ENCODE measurements at places on chromosomes 2 and 18.

DNA sequence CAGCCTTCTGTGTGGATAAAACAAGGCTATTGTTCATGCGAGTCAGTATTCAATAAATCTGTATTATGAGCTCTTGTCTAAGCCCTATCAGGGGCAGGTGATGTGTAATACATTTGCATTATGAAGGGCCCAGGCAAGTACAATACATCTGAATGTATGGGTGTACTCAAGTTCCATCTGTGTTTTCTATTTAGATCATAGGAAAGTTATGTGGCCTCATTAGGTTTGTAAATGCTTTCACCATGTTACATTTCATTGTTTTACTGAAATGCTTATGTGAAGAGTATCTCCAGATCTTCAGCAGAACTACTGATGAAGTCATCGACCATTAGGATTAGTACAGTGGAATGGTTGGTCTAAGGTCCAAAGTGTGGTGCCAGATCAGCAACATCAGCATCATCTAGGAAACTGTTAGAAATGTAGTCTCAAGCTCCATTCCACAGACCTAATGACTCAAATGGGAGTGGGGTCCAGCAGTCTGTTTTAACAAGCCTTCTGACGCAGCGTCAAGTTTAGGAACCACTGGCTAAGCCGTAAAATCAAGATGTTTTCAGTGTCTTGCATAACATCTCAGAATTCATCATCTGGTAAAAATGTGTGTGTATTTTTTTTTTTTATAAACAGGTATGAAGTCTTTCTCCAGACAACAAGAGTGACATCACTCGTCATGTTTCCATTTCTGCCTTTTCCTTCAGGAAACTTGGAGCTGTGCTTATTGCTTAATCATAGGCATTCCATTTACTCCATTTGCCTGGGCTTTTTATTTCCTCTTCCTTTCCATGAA lies 80.5 kb downstream of the LYPD6 start:
- DNase-seq = no peak

DNA sequence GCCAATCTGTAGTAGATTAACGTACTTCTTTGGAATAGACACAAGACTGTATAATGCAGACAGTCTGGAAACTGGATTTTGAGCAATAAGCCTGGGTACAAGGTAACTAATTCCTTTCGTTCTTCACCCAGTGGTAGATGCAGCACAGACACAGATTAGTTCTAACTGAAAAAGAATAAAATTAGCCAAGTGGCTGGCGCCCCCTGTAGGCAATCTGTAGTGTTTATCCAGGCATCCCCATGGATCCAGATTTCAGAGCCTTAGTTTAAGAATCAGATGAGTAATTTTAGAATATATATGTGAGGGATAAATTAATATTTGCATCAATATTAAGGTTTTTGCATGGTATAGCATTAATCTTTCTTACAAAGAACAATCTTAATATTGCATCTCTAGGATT lies 563.9 kb downstream of the DCC start:
- DNase-seq = peak; percentile 9

GRCh38 chr18:11322006-11322405 lies 172.6 kb upstream of the PIEZO2 start:
- no peak for DNase-seq

- DNase-seq = peak; percentile 78
Measured at GRCh38 chr2:43461453-43462073, 134.3 kb downstream of the THADA start.

DNA sequence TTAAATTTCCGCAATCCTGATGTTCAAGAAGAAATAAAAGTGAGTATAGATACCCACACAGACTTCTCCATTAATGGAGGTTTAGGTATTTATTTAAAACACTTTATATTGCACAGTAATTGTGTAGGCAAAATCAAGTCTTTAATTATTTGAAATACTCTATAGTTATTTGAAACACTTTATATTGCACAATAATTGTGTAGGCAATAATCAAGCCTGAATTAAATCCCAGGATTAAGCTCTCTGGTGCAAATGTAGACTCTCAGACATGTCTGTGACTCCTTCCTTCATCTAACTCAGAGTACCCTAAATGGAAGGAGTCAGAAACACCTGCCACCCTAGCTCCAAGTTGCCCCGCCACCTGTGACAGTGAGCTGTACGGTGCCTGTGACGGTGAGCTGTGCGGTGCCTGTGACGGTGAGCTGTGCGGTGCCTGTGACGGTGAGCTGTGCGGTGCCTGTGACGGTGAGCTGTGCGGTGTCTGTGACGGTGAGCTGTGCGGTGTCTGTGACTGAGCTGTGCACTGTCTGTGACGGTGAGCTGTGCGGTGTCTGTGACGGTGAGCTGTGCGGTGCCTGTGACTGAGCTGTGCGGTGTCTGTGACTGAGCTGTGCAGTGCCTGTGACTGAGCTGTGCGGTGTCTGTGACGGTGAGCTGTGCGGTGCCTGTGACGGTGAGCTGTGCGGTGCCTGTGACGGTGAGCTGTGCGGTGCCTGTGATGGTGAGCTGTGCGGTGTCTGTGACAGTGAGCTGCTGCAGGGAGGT lies 11.0 kb downstream of the SLC3A1 start:
- no peak for DNase-seq

DNA sequence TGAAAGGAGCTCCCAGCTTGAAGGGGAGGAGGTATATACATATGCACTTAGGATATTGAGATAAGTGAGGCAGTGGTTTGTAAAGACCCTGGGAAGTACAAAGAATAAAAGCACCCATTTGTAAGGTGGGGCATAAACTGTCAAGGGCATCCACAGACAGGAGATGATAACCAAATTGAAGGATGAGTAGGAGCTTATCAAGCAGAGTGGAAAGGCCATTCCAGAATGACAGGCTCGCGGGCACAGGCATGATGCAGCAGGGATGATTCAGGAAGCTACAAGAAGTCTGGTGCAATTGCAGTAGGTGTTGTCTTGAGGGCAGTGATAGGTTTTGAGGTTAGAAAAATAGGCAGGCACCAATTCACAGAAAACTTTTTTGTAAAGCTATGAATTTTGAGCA lies 504.8 kb downstream of the PIK3C3 start:
- no peak for DNase-seq

DNA sequence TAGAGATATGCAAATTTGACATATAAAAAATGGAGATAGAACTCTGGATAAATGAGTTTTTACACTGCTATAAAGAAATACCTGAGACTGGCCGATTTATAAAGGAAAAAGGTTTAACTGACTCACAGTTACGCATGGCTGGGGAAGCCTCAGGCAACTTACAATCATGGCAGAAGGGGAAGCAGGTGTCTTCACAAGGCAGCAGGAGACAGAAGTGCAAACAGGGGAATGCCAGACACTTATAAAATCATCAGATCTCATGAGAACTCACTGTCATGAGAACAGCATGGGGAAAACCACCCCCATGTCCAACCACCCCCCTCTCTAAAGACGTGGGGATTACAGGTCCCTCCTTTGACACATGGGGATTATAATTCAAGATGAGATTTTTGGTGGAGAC lies 1540.2 kb upstream of the SLC39A10 start:
- no peak for DNase-seq

DNA sequence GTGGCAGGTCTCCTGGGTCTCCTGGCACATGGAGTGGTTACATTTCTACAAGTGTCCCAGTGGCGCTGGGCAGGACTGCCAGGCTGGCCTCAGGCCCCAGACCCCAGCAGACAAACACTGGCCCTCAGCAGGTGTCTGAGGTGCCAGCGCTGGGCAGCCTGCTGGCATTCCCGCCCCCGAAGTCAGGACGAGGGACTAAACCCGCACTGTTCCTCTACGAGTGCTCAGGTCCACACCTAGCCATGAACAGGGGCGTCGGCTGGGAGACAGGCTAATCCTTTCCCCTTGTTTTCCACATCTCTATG lies 12.8 kb downstream of the SNED1 start:
- DNase-seq = no peak

DNA sequence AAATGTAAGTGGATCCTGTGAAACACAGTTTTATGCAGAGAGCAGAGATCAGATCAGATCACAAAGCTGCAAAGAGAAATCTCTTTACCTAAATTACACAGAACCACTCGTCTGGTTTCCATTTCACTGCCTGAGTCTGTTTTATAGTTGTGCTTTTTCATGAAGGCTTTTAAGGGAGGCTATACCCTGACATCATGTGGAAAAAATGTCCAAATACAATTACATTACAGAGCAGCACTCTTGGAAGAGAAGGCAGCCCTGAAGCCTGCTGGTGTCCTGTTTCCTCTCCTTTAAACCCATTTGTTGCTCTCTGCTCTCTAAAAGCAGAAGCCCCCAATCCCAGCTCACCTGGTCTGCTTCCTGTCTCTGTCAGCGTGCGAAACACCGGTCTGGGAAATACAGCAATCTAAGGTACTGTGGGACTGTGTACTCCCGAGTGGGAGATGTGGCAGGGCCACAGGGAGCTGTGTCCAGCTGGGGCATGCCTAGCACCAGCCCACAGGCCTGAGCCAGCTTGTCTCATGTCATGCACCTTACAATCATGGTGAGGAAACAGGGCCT lies 24.8 kb upstream of the ZFP36L2 start:
- no peak for DNase-seq

DNA sequence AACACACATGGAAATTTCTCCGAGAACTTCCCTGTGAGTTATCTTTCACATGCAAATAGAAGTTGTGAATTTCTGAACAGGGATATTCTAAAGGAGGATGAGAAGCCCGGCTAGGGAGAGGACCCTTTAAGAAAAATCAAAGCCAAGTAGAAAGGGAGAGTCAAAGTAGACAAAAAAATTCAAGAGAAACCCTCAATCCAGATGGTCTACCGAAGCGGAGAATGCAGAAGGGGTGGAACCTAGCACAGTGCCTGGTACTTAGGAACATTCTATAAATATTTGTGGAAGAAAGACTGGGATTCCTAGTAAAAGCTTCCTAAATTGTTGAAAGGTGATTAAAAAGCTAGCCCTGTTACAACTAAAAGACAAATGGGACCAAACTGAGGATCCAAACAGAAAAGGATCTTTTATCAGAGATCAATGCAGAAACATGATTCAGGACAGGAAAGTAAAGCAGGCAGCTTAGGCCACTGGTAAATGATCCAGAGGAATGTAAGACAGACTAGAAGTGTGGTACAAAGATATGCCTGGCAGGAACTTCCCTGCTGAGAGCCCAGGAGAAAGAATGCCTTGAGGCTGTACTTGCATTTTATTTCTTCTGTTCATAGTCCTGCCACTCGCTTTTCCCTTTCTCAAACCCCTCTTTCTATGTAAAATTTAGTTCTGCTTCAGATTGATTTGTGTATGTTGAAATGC lies 19.5 kb upstream of the GLS start:
- no peak for DNase-seq
